ENCODE measurements at places on chromosomes 7 and 10.

GRCh38 chr10:77501846-77502261, 135.8 kb downstream of the KCNMA1 start:
- peak; percentile 5 for DNase-seq

- no peak for DNase-seq
Observed at GRCh38 chr7:133696056-133696455, 431.1 kb upstream of the LRGUK start.

DNA sequence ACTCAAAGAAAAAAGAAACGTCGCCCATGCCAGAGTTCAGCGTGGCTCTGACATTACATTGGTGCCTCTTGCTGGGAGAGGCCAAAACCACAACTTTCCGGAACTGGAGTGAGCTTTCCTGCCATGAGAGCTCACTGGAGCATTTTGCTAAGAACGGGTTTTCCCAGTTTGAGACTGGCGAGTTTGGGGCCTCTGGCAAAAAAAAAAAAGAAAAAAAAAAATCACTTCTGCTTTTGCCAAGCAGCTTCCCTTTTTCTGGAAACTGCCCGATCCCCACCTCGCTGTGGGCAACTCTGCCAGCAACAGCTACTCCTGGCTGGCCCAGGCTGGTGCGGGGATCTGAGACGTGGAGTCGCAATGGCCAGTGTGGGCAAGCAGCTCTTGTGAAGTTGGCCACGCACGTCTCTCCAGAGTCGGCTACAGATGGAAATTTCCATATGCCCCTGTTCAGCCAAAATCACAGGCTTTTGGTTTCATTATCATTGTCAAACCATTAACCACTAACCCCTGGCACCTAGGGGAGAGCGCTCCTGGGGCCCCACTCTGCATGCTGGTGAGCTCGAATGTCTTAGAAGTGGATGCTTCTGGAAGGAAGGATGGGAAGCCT, 25.7 kb downstream of the PRKAG2 start:
- peak; percentile 63 for DNase-seq

- DNase-seq: no peak
Observed at GRCh38 chr7:44366986-44367385, 41.6 kb upstream of the CAMK2B start.

- DNase-seq: no peak
Observed at GRCh38 chr10:28951484-28951883, 274.2 kb downstream of the BAMBI start.

DNA sequence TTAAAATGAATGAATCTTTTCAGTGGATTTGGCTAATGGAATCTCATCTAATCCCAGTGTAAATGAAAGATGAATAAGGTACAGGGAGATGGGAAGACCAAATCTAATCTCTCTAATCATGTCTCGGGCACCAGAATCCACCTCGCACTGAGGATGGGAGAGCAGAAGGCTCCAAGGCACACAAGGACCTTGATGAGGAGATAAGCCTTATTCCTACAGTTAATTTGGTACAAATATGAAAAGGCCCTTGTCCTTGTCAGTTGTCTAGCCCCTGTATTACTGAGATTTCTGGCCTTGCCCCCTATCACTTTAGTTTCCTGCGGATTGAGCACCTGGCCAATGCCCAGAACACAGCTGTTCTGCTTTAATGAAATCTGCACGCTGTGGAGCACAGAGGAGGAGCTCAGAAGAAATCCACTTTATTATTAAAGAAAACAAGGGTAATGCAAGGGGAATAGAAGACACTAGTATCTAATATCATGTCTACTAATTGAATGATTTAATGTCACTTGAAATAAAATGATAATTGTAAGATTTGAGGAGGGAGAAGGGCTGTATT, 321.4 kb upstream of the HGF start:
- DNase-seq: no peak

DNA sequence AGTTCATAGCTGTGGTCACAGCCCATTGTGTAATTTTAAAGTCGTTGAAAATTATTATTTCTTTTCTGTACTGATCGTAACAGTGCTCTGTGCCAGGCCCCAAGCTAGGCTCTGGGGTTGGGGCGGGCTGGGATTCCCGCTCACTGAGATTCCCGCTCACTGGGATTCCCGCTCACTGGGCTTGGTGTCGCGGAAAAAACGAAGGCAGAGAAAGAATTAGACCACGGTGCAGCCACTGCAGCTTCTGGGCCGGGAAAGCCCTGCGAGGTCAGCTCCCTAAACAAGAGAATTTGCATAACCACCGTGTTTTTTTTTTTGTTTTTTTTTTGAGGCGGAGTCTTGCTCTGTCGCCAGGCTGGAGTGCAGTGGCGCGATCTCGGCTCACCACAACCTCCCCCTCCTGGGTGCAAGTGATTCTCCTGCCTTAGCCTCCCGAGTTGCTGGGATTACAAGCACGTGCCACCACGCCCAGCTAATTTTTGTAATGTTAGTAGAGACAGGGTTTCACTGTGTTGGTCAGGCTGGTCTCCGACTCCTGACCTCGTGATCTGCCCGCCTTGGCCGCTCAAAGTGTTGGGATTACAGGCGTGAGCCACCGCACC, 31.2 kb downstream of the FOXK1 start:
- DNase-seq: no peak

DNA sequence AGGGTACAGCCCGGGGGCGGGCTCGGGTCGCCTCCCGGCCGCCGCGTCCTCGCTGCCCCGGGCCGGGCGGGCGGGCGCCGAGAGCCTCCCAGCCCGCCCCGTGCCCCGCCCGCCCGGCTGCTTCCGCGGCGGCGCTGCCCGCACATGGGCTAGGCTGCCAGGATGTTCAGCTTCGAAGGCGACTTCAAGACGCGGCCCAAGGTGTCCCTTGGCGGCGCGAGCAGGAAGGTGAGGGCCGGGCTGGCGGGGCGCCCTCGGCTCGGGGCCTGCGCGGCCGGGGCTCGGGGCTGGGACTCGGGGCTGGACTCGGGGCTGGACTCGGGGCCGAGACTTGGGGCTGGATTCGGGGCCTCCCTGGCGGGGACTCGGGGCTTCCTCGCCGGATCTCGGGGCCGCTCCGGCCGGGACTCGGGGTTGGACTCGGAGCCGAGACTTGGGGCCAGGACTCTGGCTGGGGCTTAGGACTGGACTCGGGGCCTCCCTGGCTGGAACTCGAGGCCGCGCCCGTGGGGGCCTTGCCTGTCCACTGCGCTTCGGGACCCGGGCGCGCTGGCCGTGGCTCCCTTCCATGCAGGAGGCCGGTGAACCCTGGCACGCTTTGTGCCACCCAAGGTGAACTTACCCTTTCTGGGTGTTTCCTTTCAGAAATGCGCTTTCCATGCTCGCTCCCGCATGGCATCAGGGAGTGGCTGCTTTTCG, 534 bp downstream of the UBE3C start:
- peak; percentile 54 for DNase-seq

DNA sequence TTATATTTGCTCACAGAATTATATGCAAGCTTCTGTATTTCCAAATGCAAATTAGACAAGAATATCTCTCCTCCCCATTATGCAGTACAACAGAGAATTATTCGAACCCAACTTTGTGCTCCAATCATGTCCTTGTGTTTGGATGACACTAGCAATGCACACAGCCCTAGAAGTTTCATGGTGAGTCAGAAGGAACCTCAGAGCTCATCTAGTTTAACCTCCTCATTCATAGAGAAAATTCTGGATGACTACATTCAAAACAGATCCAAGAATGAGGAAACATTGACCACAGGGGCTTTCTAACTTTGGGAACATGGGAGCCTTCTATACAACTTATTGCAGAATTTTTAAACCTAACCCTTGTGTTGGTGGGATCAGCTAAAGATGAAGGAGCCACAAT, 12.8 kb upstream of the ARID5B start:
- no peak for DNase-seq

- DNase-seq: no peak
Observed at GRCh38 chr10:131093795-131094366, 217.6 kb downstream of the TCERG1L start.

- no peak for DNase-seq
Observed at GRCh38 chr10:114780577-114781184, 40.9 kb upstream of the FHIP2A start.

DNA sequence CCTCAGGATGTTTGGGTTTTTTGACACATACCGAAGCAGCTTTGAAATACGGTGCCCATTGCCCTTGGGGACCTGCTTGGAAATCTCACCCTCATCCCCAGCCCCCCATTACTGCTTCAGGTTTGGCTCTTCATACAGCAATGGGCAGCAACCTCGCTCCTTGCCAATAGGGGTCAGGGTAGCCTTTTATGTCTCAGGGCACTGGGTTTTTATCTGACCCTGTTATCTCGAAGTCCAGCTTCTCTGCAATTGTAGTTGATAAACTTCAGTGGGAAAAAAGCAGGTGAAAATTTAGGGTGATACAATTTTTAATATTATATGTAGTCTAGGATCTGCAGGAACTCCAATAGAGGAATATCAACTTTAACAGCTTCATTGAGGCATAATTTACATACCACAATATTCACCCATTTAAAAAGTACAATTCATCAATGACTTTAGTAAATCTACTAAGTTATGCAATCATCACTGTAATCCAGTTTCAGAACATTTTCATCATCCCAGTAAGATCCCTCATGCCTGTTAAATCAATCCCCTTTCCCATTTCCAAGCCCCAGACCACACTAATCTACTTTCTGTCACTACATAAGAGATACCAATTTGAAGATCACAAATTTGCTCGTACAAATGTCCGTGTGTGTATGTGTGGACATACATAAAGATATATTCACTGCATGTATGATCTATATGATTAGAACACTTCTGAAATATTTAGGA, 386.2 kb downstream of the KCNMA1 start:
- DNase-seq: peak; percentile 33

DNA sequence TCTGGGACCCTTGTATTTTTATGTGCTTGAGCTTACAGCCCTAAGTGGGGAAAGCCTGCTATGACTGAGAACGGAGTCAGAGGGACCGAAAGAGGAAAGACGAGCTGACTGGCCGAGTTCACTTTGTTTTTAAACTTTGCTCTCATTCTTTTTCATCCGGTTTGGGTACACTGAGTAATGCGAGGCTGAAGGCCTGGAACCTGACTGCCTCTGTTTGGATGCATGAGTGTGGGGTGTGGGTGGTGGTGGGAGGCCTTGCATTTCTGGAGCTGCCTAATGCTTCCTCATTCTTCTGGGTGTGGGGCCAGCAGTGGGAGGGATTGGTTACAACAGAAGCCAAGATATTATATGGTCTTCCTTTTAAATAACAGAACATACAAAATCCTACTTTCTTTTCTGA, 155.5 kb downstream of the BUB3 start:
- DNase-seq: no peak

- no peak for DNase-seq
Observed at GRCh38 chr10:14836208-14836607, 1.6 kb downstream of the CDNF start.

DNA sequence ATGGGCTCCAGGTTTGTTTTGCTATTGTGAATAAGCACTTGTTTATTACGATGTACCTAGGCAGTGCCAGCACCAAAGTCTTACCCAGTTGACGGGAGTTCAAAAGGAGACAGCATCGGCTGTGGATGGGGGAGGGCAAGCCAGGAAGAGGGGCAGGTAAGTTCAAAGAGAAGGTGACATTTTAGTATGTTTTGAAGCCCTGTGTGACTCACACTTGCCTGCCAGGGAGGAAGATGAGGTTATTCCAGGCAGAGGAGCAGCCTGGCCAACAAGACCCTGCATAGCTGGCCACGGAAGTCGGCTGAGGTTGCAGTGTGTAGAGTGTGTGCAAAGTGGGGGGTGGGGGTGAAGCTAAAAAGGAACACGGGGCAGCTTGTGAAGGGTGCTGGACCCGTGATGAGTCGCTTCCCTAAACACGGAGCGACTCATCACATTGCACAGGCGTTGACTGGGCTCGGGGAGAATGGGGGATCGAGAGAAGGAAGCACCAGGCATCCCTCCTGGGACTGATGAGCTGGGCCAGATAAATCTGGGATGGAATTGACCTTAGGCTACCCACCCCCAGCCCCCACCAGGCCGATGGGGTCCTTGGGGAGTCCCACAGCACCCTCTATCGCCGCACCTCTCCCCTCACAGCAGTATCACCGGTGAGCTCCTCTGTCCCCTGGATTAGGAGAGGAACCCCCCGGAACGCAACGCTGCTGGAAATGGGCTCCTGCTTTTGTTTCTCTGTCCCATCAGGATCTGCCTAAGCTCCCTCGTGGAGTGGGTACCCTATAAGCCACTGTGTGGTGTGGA, 97.9 kb upstream of the IKZF1 start:
- peak; percentile 76 for DNase-seq

DNA sequence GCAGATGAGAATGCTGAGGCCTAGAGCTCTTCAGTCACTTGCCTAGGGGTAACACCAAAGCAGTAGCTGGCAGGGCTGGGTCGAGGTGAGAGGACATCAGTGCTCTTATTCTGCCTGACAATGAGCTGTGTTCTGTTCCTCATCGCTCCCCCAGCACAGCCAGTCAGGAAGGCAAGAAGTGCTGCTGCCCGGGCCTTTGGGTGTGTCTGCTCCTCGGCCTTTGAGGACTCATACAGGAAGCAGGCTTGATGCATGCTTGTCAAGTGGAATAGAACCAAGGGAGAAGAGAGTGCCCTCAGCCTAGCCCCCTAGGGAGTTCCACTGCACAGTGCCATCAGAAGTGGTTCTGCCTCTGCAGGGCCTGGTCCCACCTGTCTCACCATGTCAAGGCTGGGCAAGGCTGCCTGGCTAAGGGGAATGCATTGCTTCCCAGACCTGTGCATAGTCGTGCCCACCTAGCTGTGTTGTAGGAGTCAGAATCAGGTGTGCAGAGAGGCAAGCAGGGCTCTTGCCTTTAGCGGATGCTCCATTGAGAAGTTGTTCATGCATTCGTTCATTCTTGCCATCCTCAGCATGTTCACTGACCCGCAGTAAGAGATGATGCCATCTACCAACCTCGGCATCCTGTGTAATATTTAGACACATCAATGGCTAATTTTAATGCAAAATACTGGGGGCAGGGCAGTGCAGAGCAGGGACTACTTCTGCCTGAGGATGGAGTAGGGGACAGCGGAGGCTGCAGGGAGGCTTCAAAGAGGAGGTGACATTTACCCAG, 156.6 kb downstream of the RPS24 start:
- no peak for DNase-seq

GRCh38 chr10:44994752-44995530, 5.8 kb upstream of the ZNF22 start:
- DNase-seq: no peak

- DNase-seq: no peak
Observed at GRCh38 chr10:14403359-14403758, 72.6 kb upstream of the FRMD4A start.

DNA sequence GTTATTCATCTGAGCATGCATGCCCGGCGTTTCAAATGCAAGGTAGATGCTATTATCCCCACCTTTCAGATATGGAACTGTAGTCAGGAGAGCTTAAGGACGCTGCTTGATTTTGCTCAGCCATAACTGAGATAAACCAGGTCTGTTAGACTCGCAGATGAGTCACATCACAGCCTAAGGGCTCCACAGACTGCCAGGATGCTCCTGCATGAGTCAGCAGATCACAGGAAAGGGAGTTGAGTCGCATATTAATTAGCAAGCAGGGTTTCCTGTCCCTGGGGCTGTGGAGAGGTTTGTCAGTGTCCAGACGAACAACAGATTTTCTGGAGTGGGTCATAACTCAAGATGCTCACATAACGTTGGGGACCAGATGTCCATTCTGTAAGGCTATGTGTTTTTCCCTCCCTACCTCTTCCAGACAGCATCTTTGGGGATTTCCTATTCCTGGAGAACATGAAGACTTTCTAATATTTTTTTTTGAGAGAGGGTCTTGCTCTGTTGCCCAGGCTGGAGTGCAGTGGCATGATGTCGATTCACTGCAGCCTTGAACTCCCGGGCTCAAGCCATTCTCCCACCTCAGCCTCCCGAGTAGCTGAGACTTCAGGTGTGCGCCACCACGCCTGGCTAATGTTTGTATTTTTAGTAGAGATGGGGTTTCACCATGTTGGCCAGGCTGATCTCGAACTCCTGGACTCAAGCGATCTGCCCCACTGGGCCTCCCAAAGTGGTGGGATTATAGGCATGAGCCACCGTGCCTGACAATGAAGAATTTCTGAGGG, 36.7 kb downstream of the PFKFB3 start:
- DNase-seq: peak; percentile 72
